Left cardiac atrium (tissue), 4 donors: ENCODE measurements at places on chromosomes 16 and 17. TPM values are rescaled to one million over a fixed set of nuclear protein-coding genes. Genes with fewer than 3 reads are reported as not detected.

- DNase-seq = peak; percentile 39
Measured at GRCh38 chr17:30379303-30379902, 676 bp downstream of the CPD start.

Gene SLC16A13
- 1.8 TPM for total RNA-seq

DNA sequence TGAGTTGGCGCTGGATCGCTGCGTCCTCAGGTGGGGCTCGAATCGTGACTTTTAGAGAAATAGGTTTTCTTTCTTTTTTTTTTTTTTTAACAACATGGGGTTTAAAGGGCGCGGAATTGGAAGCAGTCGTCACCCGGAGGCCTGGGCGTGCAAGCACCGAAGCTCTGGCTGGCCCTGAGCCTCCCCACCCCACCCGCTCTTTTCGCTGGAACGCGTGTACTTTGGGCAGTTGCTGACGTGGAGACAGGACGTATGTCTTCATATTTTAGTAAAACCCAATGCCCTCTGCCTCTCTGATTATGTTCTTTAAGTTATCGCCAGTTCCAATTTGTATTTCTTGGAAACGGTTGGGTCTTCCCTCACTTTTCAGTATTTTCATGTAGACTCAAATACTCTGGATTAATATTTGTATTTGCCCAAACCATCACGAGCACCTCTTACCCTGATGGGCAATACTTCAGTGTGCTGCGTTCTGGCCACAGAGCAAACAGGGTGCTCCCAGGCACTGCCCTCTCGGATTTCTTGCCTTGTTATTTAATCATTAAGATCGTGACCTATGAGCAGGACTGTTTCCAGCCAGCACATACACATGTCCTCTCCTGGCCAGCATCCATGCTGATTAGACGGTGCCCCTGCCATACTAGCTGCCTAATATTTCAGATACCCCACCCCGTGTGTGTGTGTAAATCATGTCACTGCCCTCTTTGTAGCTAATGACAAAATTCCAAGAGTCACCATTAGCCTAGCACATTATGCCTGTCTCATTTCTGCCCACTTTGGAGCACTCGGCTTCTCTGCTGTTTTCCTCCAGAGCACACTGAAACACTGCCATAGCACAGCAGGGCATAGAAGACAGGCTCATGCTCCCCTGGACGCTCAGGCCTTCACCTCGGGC, 805 bp upstream of the C16orf95 start:
- DNase-seq = peak; percentile 62

GRCh38 chr17:6711081-6711674, 2.0 kb downstream of the SLC13A5 start:
- DNase-seq = no peak

DNA sequence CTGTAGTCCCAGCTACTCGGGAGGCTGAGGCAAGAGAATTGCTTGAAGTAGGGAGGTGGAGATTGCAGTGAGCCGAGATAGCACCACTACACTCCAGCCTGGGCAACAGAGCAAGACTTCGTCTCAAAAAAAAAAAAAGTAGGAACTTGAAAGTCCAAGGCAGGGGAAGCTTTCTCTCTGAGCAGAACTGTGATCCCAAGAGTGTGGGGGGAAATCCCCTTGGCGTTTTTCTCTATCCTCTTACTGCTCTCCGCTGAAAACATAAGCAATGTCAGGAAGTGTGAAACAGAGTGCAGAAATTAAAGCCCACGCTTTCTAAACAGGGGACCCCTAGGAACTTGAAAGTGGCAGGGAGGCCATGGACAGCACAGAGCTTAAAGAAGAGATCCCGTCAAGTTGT, 9.8 kb upstream of the CMTM3 start:
- no peak for DNase-seq

Gene ABCC3
- 5.2 TPM for total RNA-seq

Gene EPX
- total RNA-seq = not detected

DNA sequence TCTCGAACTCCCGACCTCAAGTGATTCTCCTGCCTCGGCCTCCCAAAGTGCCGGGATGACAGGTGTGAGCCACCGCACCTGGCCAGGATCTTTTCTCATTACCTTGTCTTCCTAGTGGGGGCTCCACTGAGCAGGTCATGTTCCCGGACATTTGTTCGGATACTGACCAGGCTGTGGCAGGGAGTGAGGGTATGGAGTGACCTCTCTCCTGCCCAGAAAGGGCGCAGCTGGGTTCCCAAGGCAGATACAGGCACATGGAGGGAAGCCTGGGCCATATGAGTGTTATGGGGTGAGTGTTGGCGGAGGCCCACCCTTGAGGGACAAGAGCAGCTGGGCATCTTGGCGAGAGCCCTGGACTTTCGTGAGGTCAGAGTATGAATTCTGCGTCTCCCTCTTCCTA, 5.5 kb downstream of the SERPINF1 start:
- no peak for DNase-seq

GRCh38 chr16:72727565-72727964, 320.4 kb downstream of the ZFHX3 start:
- DNase-seq = no peak

DNA sequence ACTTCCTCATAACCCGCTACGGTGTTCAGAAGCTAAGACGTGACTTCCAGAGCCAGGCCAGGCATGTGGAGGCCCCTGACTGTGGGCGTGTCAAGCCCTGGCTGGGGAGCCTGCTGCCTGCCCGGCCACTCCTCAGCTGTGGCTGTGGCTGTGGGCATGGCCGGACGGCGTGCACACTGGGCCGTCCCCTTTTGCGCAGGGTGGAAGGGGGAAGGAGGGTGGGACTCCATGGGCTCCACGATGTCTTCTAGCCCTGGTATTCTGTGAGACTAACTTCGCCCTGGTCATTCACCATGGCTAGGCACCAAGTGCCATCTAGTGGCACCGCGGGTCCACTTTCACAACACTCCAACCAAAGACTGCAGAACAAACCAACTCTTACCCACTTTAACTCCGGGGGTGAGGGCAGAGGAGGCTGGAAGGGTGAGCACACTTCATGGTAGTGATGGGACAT, 67.9 kb downstream of the N4BP1 start:
- DNase-seq = peak; percentile 53

- DNase-seq = no peak
Measured at GRCh38 chr17:33901085-33901484, 354.0 kb upstream of the CCL2 start.

Gene NHLRC4
- 0.97 TPM for total RNA-seq
